ENCODE measurements at places on chromosomes 7 and 10.

GRCh38 chr7:128827971-128828711 lies 2.1 kb upstream of the FLNC start:
- no peak for DNase-seq

- DNase-seq, result no peak
Observed at GRCh38 chr10:81127931-81128330, 590.2 kb downstream of the SH2D4B start.

GRCh38 chr7:11727864-11728263 lies 104.1 kb downstream of the THSD7A start:
- no peak for DNase-seq

DNA sequence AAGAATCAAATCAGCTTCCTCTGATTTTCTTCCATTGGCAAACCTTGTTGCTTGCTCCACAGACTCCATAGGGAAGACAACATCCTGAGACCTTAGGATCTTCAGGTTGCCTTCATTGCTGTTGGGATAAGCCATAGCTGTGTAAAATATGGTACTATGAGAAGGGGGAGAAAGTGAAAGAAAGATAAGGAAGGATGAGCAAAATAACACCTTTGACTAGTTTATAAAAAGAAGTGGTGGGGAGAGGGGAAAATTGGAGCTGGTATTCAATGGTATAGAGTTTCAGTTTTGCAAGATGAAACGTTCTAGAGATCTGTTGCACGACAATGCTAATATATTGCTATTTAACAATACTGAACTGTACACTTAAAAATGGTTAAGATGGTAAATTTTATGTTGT lies 180.4 kb upstream of the PHYHIPL start:
- no peak for DNase-seq

GRCh38 chr10:99658622-99659030 lies 683 bp upstream of the ENTPD7 start:
- DNase-seq, result peak; percentile 21

DNA sequence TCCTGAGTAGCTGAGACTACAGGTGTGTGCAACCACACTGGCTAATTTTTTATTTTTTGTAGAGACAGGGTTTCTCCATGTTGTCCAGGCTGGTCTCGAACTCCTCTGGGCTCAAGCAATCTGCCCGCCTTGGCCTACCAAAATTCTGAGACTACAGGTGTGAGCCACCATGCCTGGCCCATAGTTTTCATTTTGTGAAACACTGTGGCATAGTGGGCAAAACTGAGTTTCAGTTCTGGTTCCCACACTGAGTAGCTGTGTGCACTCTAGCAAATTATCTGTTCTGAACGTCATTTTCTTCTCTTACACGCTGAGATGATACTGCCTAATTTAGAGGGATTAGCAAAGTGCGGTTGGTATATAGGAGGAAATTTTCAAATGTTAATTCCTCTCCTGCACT lies 13.5 kb downstream of the ATP5MK start:
- no peak for DNase-seq

DNA sequence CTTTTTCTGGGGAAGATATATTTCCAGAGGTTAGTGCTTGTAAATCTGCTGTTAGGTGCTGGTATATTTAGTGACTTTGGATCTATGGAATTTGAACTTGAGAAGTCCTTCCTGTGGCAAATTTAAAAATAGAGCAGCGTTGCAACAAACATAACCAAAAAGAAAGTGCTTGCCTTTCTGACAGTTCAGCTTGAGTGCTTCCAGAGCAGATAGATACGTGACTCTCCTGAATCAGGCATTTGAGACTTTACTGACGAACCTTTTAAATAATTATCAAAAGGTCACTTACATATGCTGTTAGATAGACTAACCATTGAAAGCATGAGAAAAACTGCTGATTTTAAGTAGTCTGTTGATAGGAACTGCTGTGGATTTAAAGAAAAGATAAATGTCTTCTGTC lies 387.5 kb upstream of the LRRTM3 start:
- no peak for DNase-seq

DNA sequence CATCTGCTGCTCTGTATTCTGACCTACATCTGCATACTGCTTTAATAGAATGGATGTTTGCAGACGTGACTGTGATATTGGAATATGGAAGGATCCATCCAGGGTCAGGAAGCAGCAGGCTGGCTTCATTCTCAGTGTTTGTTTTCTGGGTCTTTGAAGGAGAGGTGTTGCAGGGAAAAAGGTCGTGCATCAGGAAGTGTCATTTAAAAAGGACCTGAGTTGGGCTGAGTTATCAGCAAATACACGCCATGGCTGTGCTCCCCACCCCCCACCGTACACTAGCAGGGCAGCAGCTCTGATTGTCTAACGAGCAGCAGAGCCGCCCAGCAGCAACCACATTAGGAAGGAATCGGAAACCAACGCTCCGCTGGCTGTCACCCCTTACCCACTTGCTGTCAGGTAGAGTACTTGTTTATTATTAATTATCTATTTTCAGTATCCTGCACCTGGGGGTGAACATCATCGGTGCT lies 63.1 kb upstream of the STEAP1B start:
- DNase-seq, result no peak

DNA sequence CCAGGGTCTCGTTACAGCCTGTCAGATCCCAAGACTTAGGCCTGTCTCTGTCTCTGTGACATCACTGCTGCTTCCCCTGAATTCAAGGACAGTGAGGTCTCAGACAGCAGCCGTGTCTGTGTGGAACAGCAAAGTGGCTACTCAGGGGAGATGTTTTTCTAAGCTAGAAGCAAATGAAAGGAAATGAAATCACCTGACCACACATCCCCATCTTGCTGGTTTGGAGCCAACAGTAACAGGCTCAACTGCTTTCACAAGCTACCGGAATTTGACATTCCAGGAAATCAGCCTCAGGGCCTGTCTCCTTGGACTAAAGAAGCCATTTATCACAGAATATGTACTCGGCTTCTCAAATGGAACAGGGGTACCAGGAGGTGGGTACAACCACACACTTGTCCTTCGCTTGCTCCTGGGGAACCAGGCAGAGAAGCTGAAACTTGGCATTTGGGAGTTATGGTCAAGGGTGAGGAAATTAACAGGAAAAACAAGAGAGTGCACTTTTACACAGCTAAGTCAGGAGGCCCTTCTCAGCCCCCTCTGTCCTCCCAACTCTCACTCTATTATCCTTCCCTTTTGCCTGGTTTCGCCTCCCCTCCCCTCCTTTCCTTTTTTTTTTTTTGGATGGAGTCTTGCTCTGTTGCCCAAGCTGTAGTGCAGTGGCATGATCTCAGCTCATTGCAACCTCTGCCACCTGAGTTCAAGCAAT lies 73.2 kb downstream of the SPDYE5 start:
- DNase-seq, result no peak

DNA sequence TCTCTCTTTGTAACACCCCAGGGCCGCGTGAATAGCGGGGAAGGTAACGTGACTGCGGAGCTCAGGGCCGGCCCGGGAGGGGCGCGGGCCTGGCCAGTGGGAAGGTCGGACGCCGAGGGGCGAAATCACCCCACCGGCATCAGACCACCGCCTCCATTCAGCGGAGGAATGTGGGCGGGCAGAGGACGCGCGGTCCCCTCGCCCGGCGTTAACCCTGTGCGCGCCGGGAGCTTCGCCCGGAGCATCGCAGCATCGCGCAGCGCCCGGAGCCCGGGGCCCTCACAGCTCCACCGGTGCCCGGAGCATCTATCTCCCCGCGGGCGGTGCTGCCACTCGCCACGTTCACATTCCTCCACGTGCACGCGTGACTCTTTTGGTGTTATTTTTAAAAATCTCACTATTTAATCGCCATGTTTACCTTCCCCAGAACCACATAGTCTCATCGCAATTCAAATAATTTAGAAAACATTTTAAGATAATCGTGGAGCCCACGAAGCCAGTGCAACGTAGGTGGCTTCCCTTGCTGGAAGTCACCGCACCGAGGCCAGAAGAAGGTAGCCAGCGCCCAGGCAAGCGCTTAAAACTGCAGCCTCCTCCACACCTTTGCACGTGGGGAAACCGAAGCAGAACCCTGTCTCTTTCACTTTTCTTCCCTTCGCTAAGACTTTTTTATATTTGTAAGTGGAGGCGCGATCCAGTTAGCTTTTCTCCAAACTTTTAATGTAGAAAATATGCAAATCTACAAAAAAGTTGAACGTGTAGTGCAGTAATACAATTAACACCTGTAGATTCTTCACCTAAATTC lies 21.8 kb downstream of the FGFBP3 start:
- no peak for DNase-seq

DNA sequence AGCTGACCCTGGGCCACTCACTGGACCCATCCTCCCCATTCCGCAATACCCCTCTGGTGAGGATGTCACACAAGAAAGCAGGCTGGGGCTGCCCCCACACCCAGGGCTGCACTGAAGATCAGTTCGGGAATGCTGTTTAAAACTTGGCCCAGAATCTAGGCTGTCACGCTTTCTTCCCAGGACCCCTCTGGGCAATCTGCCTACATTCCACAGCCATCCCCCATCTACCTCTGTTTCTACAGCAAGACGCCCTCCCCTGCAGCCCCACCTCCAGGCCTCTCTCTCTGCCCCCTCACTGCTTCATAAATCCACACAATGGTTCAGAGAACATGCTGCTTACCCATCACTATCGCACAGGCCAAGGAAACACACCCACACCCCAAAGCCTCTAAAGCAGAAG lies 36.1 kb downstream of the XPNPEP1 start:
- no peak for DNase-seq

Measured in activated CD4-positive, alpha-beta T cell treated with anti-CD3 and anti-CD28 coated beads, Interleukin-2, amount 50 U/mL, for 24 hours (primary cell).